ENCODE measurements at places on chromosomes 1 and 21.

DNA sequence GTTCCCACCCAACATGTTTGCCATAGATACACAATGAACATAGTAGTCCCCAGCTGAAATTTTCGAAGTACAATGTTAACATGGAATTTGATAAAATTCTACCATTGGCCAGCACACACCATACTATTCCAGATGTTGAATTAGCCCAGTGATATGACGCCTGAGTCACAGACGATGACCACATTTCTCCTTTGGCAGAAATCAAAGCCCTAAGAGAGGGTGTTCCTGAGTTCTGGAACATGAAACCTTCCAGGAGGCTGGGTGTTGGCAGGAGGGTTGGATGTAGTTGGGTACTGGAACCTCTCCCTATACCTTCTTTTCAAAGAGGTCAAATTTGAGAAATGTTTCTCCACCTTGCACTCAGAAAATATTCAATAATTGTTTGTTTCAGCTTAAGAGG is 37.8 kb downstream of the LPAR3 start:
- DNase-seq: no peak

DNA sequence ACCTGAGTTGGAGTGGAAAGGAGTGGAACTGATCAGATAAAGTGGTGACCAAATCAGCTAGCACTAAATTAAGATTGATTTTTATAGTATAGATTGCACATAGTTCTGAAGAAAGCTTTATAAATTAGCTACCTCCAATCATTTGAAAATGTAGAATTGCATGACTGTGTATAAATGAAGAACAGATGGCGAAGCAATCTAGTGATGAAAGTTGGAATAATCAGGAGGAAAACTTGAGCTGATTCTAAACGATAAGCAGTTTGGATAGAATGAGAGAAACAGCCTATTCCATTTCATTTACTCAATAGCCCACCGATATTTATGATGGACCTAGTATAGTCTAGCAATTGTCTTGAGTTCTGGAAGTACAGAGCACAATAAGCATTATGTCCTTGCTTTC is 661.5 kb downstream of the PLA2G4A start:
- no peak for DNase-seq

GRCh38 chr1:36446271-36446670 is 4.0 kb downstream of the OSCP1 start:
- no peak for DNase-seq

DNA sequence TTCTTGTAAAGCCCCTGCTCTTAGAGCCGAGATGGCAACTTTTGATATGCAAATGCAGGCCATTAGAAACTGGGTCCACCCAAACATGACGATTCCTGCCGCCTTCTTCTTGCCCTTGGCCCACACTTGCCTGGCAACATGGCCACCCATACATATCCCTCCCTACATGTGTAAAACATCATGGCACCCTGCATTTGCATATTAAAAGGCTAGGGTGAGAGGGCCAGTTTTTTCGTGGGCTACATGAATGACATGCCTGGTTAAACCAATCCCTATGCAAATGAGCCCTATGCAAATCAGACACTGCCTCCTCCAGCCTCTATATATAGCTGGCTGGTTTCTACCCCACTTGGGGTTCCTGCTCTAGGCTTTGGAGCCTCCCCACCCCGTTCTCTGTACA is 18.8 kb downstream of the PLA2G2A start:
- DNase-seq: no peak

- DNase-seq: no peak
These were observed at the start of gene EPHA8 for GRCh38 chr1:22562584-22563583. TSS of gene EPHA8 (plus strand) at chr1:22563489. CDS start at chr1:22563636, 147 bp downstream.

DNA sequence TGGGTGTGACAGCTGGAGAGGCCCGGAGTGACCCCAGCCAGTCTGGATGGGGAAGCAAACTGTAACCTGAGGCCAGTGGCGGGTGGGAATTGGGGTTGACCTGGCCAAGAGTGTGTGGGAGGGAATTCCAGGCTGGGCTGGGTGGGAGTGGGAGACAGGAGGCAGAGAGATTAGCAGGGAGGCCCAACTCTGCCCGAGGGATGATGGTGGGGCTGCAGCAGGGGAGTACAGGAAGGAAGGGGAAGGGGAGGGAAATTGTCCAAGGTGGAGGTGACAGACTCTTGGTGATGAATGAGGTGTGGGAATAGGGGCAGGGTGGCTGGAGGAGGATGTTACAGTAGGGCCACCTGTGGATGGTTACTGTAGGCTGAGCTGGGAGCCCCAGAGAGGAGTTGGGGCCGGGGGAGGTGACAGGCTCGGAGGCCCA is 40.4 kb downstream of the HUNK start:
- DNase-seq: no peak
